GM04504 (cell line): ENCODE measurements at places on chromosomes 2 and 18.

- DNase-seq: peak; percentile 51
Observed at GRCh38 chr2:43707255-43708015, 31.2 kb upstream of the C1GALT1C1L start.

- peak; percentile 71 for DNase-seq
Observed at GRCh38 chr2:30234180-30234971, 3.0 kb downstream of the LBH start.

DNA sequence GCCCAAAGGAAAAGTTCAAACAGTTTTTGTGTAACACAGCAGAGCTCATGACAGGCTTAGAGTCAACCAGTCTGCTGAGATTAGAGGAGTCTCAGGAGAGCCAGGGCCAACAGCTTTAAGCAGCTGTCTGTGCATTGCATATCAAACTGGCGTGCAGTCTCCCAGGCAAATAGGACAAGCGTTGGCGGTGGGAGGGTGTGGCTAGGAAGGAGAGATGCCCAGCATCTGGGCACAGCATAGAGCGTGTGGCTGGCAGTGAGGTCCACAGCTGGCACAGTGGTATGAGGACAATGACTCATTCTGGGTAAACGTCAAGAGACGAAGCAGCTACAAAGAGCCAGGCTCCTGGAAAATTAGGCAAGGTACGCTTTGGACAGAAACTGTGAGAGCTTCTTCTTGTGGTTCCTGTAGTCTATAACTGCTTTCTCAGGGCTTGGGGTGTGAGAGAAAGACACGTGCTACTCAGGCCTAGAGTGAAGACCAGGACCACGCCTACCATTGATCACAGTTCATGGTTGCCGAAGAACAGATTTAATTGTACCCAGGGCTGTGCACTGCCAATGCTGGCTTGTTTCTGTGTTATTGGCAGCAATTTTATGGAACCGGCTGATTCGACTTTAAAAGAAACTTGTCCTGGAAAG, 14.8 kb downstream of the ZAP70 start:
- DNase-seq: no peak

DNA sequence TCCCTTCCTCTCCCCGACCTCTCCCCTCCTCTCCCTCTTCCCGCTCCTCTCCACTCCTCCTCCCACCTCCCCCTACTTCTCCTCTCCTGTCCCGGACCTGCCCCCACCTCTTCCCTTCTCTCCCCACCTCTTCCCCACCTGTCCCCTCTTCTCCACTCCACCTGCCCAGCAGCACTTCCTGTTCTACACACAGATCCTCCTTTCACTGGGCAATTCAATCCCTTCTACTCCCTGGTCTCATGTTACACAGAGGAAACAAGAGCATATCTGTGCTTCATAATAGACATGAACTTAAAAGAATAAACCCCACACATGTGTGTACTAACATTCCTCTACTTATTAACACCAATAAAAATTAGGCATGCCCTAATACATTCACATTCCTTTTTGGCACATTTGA, 34.8 kb downstream of the TIMM21 start:
- DNase-seq: no peak

DNA sequence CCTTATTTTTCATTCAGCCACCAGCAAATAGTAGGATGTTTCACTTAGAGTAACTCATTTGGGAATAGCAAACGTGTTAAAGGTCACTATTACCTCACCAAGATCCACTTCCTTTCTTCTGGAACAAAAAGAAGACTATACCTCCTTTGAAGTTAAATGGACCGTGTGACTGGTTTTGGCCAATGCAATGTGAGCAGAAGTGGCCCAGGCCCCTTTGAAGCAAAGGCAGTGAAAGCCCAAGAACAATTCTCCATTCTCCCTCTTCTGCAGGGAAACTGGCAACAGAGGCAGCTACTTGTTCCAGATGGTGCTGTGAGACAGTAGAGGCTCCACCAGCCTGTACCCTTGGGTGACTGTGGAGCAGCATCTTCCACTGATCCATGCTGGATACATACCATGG, 11.3 kb upstream of the MALL start:
- no peak for DNase-seq

- DNase-seq: no peak
Observed at GRCh38 chr2:152497481-152498052, 162.6 kb downstream of the FMNL2 start.

DNA sequence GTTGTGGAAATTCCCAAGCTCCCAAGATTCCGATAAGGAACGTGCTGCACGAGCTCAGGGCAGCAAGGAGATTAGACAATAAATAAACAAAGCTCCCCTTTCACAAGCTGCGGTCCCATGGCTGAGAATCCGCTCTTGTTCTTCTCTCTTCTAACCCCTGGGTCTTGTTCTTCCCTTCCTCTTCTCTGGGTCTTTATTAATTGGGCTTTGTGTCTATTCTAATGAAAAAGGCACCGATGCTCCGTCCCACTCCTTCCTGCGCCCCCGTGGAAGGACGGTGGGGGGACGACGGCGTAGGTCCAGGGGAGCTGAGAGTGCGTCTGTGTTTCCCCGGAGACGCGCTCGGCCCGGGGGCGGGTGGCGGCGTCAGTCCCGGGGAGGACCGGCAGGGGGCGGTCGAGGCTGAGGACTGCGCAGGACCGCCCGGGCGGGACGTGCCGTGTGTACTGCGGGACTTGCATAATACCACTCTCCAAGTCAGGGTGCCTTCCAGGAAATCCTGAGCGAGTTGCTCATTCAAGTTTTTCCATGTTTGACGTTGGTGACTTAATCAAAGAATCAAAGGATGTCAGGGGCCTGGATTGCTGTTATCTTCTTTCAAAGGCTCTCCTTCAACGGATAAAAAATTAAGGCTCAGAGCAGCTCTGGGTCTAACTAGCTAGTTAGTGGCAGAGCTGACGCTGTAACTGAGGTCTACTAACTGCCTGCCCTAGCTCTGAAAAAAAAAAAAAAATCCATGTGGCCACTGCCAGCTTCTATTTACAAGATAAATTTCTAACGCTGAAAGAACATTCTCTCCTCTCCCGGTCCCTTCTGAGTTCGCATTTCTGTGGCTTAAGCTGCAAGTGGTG, 321.4 kb downstream of the TGIF1 start:
- peak; percentile 74 for DNase-seq

DNA sequence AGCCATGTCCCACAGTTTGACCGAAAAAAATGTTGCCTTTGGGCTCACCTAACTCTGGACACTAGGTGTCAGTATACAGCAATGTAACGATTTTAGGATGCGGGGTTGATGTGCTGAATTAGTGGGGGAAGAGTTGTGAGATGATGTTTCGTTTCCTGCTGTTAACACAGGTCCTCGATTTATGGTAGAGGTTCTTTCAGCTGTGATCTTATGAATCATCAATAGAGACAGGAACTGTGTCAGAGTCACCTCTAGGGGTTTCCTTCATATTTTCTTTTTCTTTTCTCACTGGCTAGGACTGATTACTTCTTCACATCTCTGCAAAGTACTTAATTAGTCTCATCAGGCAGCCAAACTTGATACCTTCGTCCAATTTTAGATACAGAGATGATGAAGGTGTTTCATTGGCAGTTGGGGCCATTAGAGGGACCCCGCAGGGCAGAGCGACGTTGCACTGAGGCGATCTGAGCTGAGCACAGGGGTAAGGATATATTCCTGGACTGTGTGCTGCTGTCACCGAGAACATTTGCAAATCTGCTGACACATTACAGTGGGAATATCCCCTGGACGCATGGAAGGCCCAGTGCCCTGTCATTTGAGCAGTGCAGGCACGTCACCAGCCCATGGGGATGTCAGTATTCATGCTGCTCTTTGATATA, 10.2 kb upstream of the MMADHC start:
- peak; percentile 85 for DNase-seq

DNA sequence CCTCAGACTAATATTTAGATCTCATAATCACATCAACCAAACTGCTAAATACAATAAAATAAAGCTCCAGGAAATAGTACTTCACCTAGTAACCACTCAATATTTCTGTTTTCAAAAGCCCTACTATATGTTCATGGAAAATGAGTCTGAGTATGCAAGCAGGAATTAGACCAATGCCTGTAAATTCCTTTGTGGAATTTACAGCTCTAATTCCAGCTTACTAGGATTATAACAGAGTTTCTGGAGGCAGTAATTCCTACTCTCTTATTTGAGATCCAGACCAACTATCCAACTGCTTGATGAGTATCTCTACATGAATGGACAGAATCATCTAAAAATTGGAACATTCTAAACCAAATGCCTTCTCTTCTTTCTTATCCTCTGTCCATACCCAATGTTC, 11.6 kb downstream of the CDKL4 start:
- peak; percentile 12 for DNase-seq

DNA sequence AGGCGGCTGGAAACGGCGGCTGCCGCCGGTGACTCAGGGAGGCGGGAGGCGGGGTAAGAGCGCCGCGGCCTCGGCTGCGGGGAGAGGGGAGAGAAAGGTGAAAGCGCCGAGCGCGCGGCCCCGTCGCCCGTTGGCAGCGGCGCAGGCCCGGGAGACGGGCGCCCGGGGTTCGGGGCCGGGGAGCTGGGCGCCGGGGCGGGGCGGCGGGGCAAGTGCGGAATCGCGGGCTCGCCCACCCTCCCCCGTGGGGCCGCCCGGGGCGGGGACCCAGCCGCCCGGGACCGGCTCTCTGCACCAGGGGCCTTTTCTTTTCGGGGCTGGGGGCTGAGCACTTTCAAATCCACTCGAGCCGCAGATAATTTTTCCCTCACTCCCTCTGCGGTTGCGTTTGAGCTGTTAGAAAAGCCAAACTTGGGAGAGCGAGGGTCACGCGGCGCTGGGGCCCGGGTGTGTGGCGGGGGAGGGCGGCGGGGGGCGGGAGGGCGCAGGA, 266 bp downstream of the KDM3A start:
- no peak for DNase-seq

GRCh38 chr18:57737400-57738060, 65.6 kb downstream of the ATP8B1 start:
- DNase-seq: peak; percentile 94
